Tibial nerve (tissue), 4 donors: ENCODE measurements at places on chromosomes 3 and 15.

DNA sequence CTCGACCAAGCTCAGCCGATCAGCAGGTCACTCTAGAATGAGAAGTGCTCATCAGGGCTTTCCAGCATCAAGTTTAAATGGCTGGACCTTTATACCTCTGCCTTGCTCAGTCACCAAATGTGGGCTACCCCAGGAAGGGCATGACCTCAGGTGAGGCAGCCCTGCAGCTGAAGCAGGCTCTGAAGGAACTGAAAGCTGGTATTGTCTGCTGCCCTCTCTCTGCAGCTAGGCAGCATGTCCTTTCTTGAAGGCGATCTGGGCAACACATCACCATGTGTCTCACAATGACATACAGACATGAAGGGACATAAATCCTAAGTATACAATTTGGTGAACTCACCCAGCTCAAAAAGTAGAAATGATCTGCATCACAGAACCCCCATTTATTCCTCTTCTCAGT, 38.7 kb upstream of the ARID3B start:
- DNase-seq, result no peak

DNA sequence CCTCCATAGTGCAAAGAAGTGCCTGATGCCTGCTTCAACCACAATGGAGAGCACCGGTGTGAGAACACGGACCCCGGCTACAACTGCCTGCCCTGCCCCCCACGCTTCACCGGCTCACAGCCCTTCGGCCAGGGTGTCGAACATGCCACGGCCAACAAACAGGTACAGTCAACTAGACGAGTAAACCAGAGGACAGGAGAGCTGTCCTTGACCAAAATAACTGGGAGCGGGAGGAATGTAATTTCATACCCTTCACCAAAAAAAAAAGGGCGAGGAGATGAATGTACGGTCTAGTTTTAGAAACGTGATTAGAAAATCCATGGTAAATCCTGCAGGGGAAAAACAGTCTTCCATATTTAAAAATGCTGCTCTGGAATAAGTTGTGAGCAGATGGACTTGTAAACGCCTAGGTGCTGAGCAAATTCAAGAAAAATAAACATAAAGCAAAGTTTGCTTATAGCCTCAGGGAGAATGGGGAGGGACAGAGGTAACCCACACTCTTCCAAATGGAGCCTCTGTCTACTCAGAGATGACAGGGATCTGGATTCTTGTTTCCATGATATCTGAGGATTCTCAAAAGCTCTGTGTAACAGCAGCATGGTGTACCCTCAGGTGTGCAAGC, 8.4 kb downstream of the THBS1 start:
- DNase-seq, result no peak

DNA sequence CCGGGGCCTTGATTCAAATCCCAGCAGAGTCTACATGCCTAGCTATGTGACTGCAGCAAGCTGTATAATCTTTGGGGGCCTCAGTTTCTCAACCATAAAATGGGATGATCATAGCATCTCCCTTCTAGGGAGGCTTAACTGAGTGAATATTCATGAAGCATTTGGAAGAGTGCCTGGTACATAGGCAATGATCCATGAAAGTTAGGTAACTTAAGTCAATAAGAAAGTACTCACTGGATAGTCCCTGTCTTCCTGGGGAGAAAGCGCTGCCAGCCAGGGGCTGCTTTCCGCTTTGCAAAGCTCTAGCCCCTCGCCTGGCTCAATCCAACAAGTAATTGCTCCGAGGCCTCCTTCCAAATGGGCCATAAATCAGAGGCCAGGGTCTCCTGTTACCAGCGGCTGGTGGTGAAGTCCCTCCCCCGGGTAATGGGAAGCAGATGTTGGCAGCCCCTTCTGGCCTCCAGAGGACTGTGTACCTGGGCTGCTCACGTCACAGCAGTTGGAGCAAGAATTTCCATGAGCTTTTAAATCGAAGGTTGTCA, 521.9 kb upstream of the PROK2 start:
- no peak for DNase-seq

- DNase-seq, result no peak
Observed at GRCh38 chr3:149114458-149114857, 15.0 kb upstream of the HPS3 start.

DNA sequence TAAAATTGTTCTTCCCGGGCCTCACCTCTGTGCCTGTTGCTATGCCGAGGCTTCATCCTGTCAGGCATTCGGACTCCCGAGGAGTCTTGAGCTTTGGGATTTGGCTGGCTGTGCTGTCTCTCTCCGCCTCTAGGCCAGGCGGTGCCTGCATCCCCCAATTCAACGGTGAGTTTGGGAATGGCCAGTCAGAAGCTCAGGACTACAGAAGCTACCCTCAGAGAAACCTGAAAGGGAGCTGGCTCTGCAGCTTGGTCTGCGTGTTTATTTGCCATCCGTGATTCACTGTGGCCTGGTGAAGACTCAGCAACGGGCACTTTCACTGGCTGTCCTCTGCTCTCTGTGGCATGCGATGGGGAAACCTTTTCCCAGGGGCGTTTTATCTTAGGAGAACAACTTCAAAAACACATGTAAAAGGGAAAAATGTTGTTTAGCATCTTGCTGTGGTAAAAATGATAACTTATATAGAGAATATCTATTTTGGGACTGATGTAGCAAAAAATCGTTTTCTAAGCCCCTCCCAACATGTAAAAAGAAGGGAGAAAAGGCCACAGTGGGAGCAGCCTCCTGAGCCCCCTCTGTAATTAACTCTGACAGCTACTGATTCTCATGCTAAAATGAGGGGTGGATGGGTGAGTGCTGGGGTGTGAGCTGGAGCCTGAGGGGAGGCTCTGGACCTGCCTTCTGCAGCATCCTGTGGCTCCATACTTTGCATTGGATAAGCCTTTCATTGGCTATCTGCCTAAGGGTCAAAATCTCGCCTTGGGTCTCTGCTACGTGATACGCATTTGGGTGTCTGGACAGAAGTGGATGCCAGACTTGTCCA, 103.4 kb upstream of the KLHL25 start:
- no peak for DNase-seq

GRCh38 chr3:124275412-124275811, 283.5 kb upstream of the ROPN1 start:
- DNase-seq, result no peak

DNA sequence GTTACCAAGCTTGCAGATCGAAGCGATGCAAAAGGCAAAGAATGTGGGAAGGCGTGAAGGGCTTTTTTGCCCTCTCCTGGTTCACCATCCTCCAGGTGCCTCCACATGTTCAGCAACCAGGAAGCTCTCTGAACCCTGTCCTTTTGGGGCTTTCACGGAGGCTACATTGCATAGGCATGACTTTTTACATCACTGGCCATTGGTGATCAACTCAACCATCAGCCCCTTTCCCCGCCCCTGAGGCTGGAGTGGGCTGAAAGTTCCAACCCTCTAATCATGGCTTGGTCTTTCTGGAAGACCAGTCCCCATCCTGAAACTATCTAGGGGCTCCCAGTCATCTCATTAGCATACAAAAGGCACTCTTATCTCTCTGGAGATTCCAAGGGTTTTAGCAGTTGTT, 52.6 kb downstream of the UACA start:
- no peak for DNase-seq

DNA sequence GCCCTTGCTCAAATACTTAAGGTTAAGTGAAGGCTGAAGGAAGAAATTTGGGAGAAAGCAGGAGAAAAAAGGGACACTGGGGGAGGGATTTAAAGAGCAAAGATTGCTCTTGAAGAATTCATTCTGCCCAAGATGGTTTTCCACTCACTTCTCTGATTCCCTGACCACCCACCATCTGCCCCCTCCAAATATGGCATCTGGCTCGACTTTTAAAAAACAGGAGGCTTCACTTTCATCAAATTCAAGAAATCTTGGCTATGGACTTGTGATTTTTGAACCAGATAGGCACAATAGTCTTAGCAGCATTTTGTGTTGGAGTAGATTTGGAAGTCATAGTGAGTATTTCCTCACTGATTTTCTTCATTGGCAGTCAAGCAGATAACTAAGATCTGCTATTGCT, 574.4 kb upstream of the SUCLG2 start:
- DNase-seq, result no peak

DNA sequence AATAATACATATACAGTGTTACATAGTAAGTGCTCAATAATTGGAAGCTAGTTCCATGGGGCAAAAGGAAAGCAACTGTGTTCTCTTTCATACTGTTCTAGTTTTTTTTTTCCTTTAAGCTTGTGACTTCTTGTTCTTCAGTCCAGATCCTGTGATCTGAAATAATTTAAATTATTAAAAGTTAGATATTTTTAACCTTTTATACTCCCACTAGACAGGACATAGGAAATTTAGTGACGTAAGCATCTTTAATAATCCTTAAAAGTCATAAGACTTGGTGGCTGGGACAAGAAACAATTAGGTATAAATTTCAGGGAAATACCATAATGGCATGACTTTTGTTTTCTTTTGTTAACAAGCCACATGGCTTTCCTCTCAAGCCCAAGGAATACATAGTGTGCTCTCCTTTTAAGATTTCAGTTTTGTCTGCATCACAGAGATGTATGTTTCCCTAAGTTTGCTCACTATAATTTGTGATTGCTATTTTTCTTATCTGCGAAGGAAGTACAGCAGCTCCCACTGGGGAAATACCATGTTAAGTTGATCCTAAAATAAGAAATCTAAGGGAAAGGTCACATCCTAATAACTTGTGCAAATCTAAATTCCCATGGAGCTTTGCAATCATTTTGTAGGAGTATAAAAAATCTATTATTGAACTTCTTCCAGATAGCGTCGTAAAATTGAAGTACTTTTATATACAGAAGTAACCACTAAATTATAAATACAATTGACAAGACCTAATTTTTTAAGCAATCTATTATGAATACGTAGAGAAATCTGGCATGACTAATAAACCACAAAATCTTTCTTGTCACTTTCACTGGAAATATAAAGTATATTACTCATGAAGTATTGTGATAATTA, 30.1 kb downstream of the PPARG start:
- DNase-seq, result no peak

DNA sequence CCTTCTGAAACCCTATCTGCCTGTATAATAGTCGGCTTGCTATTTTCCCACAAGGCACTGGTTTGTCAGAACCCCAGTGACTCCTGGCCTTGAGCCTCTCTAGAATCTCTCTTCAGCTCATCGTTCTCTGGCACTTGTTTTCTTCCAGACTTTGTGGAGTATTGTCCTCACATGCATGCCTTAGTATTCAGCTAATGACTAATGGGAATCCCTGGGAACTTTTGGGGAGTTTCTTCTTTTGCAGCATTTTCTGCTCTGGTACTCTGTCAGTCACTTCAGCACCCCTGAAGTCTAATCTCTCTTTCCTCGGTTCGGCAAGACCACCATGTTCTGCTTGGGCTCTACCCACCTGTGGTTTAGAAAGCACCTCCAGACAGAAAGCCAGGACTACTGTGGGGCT, 35.8 kb upstream of the THRB start:
- no peak for DNase-seq

DNA sequence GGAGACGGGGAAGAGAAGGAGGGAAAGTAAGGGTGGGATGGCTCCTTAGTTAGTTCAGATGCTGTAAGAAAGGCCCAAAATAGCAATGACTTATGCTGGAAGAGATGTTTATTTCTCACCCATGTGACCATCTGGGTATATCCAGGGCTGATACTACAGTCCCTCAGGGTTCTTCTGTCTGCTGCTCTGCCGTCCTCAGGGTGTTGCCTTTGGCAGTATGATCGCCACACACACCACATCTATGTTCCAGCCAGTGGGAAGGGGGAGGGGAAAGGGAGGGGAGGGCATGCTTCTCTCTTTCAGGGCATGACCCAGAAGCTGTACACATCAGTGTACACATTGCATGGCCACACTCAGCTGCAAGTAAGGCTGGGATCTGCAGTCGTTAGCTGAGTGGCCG, 10.2 kb downstream of the CD276 start:
- DNase-seq, result no peak

- no peak for DNase-seq
Observed at GRCh38 chr3:168442502-168442901, 346.8 kb upstream of the GOLIM4 start.

- DNase-seq, result no peak
Observed at GRCh38 chr15:40258544-40258943, 19.7 kb downstream of the PAK6 start.
